ENCODE measurements at places on chromosomes 1 and 21.

GRCh38 chr1:90317628-90318027 lies 322.7 kb downstream of the ZNF326 start:
- no peak for DNase-seq

DNA sequence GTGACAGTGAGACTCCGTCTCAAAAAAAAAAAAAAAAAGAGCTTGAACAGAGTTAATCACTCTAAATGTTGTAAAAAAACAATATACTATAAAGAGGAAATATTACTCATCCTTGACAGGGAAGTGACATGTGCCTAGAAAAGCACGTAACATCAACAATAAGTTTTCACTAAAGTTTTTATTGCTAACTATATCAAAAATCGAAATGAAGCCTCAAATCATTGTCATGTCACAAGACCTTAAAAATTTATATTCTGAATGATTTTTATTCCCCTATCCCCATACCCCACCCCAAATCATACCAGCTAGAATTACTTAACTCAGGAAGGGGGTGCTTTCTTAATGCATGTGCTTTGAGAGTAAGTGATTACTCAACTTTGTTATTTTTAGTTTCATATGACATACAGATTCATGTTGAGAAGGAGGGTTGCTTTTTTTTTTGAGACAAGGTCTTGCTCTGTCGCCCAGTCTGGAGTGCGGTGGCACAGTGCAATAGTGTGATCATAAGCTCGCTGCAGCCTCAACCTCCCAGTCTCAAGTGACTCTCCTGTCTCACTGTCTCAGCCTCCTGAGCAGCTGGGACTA lies 53.6 kb upstream of the MUTYH start:
- peak; percentile 10 for DNase-seq

GRCh38 chr1:14606632-14607031 lies 8.1 kb downstream of the KAZN start:
- DNase-seq, result no peak

- DNase-seq, result no peak
Observed at GRCh38 chr1:15939181-15940109, 36.5 kb downstream of the ZBTB17 start.

DNA sequence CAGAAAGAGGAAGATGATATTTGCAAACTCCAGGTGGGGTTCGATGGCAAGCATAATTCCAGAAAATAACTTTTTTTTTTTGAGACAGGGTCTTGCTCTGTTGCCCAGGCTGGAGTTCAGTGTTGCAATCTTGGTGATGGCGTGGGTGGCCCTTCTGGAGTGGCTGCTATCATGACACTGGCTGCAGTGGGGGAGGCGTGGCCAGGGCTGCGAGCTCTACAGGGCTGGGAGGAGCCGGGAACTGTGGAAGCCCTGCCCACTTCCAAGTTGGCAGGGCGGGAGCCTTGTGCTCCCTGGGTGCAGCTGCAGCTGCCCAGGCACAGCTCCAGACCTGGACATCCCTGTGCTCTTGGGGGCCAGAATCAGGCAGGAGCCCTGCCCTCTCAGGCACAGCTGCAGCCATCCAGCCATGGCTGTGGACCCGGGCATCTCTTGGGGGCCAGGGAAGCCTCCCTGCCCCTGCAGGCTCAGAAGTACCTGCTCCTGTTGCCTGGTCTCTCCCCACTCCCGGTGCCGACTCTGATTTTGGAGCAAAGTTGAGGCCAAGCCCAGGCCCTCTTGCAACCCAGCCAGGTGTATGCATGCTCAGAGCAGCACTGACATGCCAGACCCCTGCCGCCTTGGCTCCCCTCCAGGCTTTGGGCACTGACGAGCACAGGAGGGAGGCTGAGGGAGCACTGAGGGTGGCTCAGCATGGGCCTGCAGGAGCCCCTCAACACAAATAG lies 7.2 kb upstream of the BCL10 start:
- no peak for DNase-seq

DNA sequence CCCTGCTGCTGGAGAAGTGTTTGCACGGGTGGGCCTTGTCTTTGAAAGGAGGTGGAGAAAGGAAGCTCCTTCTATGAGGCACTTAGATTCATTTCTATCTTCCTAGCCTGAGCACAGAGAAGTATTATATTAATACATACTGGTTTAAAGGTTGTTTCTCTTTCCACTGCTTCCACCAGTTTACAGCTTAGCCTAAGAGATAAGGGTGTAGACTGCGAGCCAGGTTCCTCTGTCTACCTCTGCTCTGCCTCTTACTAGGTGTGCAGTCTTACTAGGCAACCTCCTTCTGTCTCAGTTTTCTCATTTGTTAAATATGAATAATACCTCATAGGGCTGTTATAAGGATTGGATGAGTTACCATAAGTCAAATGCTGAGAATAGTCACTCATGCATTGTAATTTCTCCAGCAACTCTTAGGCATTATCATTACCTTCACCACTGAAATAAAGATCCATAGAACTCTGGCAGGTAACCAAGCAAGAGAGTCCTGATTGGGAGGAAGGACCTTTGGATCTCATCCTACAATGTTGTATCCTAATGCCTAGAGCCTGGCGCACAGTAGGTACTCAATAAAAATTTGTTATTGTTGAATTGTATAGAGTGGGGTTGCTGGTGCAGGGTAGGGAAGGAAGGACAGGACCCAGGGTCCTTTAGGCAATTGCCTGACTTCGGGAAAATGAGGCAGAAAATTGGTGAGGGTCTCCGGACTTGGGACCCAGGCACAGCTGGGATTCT lies 95.1 kb downstream of the TBX19 start:
- DNase-seq, result no peak

DNA sequence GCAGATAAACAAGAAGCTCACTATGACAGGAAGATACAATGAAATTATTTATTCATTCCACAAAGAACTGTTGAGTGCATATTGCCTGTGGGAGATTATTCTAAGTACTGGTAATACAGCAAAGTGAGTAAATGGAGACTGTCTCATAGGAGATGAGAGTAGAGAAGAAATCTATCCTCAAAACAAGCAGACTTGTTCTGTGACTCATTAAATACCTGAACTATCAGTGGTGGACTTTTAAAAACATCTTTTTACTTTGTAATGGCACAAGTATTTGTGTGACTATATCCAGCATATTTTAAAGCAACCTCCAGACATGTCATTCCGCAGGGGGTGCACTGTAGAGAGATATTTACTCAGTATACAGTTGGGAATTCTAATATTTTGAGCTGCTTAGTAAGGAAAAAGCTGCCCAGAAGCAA lies 259.2 kb downstream of the FMN2 start:
- DNase-seq, result no peak

DNA sequence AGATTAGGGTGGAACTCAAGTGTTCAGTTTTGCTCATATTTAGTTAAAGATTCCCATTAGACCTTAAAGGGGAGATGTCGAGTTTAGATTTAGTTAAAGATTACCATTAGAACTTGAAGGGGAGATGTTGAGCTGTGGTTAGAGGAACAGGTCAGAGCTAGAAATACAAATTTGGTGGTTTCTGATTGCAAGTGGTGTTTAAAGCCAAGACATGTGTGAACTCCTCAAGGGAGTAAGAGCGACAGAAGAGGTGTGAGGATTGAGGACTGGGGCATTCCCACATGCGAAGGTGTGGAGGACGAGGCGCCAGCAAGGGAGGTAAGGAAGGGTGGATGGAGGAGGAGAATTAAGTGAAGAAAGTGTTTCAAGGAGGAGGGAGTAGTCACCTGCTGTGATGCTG lies 168.6 kb downstream of the IER5 start:
- no peak for DNase-seq

DNA sequence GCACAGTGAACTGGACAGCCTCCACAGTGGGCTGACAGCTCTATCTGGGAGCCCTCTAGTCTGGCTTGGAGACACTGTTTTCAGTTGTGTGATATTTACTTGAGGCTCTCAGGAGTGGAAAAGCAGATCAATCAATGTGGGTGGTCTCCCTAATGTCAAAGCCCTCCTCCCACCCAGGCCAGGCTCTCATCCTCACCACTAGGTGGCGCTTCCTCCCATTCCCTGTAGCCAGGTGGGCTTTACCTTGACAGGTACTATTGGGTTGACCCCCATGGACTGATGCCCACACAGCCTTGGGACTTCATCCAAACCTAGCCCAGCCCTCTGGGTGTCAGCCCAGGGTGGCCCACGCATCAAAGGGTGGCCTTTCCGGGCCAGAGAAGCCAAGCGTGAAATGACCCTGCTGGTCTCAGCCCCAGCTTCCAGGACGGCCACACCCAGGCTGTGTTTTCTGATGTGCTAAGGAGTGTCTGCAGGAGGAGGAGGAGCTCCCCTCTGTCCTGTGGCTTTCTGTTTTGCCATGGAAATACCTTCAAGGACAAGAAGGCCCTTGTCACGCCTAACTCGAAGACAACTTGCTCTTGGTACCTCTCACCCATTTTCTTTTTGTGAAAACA lies 54.0 kb downstream of the CLIC6 start:
- DNase-seq, result peak; percentile 27

GRCh38 chr1:202210385-202210784 lies 16.8 kb downstream of the LGR6 start:
- no peak for DNase-seq

DNA sequence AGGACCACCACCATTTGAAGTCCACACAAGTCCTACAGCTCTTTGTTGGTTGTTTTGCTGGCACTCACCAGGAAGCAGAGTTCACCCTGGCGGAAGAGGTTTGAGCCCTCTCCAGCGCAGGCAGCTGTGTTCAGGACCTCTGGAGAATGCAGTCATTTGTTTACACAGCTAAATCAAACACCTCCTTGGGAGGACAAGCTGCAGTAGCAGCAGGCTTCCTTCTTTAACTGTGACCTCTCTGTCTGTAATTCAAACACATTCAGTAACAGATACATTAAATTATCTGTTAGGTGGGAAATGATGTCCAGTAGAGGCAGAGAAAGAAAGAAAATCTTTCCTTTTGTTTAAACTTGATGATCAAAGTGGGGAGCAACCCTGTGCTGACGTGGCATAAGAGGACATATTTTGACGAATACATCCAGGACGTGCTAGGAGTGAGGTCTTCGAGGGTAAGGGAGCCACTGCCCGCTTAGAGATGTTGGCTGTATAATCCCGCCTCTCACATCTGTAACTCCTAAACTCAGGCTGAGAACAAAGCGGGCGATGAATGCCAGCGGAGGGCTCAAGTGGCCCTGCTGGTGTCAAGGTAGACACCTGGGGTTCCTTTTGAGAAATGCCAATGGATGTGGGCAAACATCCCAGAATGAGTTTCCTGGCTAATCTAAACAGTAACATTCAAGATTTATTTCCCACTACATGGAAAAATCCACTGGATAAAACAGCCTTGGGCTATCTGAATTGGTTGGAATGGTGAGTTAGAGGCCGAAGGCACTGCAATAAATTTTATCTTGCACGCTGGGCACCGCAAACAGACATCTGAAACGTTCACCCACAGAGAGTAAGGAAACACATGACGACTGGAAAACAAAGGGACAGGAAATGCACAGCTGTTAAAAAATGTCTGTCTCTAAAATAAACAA lies 51.7 kb downstream of the ABCA4 start:
- no peak for DNase-seq

GRCh38 chr1:221712776-221713431 lies 29.0 kb downstream of the DUSP10 start:
- peak; percentile 84 for DNase-seq

DNA sequence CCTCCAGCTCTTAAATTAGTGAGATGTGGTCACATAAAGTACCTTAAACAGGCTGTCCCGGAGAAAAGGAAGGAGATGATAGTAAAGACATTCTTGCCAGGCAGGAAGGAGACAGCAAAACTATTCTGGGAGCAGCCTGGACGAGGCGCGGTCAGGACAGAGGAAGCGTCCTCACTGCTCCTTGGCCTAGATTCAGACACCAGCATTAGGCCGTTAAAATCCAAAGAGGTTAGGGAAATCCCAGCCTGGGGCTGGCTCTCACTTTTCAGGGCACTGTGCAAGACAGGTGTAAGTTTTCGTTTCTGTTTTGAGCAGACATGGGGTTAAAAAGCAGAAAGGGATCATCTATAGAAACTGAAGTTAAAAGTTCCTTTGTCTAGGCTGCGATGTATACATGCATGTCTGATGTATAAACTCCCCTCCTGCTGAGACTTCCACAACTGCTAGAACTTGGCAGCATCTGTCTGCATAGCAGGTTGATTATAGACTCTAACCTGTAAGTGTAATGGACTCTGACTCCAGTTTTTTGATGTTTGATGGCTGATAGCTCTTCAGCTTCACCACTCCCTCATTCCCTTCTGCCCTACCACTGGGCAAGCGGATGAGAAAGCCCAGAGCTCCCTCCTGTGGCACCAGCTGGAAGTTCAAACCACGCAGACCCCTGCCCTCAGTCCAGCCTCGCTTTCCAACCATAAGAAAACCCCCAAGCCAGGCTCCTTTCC lies 21.5 kb downstream of the STPG1 start:
- DNase-seq, result peak; percentile 73

DNA sequence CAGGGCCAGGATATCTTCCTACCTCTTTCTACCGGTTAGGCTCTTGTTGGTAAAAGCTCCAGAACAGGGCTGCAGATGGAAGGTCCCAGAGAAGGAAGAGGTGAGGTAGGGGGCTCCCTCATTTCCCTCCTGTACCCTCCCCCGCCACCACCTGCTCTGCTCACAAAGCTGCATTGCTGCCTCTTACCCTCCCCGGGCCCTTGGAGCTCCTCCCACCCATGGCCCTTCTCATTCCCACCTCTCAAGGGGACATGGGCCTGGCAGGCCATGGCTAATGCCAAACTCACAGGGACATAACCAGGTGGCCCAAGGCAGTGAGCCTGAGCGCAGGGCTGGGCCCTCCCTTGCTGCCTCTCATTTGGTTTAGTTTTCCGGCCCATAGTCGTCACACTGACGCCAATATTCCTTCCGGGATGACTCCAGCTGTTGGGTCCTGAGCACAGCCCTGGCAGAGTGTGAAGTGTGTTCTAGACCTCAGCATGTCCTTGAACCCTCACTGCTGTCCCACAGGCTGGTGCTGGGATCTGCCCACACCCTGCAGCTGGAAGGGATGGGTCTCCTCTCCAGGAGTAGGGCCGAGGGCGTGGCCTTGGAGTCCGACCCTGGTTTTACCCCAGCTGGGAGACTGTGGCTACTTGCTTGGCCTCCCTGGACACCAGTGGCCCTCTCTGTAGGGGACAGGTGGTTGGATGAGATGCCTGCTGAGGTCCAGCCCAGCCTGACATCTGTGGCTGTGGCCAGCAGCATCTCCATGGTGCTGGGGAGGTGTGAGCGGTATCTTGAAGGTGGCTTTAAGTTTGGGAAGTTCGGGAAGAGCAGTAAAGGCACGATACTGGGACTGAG lies 104.6 kb downstream of the ARHGEF10L start:
- DNase-seq, result no peak

GRCh38 chr1:151612501-151613281 lies 841 bp downstream of the SNX27 start:
- peak; percentile 34 for DNase-seq

GRCh38 chr1:42834803-42835202 lies 11.6 kb upstream of the ZNF691 start:
- DNase-seq, result no peak

- DNase-seq, result no peak
Observed at GRCh38 chr21:41871293-41872030, 7.7 kb downstream of the PRDM15 start.
